AG04450 (cell line): ENCODE measurements at places on chromosomes 11 and 22.

DNA sequence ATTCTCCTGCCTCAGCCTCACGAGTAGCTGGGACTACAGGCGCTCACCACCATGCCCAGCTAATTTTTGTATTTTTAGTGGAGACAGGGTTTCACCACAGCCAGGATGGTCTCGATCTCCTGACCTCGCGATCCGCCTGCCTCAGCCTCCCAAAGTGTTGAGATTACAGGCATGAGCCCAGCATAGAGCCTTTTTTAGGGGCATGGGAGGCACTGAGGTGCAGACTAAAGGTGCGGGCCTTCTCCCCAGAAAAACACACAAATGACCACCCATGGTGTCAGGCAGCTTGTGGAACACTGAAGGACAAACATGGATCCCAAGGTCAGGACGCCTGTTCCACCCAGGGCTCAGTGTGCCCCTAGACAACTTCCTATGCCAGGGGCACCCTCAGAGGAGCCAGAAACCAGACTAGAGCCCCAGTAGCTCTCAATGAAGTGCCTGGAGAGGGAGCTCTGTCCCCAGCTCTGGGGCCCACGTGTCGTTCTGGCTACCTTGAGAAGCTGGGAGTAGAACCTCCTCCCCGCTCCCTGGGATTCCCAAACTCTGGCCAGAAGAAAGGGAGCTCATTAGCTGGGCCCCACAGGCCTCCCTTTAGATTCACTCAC is 21.2 kb upstream of the CD5 start:
- DNase-seq = no peak

DNA sequence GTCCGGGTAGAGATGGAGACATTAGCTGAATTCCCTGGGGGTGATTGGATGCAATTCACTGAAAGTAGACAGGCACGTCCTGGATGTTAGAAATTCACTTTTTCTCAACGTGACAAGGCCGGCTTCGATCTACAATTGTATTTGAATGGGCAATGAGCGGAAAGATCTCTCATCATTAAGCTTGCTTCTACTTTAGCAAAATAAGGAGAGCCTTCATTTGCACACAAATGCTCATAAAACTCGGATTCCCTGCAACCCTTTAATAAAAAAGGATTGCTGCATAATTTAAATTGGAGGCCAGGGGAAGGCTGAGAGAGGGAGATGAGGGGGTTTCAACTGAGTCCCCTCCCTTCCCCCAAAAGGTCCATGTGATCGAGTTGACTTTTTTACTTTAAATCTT is 10.6 kb upstream of the PAX6 start:
- no peak for DNase-seq

DNA sequence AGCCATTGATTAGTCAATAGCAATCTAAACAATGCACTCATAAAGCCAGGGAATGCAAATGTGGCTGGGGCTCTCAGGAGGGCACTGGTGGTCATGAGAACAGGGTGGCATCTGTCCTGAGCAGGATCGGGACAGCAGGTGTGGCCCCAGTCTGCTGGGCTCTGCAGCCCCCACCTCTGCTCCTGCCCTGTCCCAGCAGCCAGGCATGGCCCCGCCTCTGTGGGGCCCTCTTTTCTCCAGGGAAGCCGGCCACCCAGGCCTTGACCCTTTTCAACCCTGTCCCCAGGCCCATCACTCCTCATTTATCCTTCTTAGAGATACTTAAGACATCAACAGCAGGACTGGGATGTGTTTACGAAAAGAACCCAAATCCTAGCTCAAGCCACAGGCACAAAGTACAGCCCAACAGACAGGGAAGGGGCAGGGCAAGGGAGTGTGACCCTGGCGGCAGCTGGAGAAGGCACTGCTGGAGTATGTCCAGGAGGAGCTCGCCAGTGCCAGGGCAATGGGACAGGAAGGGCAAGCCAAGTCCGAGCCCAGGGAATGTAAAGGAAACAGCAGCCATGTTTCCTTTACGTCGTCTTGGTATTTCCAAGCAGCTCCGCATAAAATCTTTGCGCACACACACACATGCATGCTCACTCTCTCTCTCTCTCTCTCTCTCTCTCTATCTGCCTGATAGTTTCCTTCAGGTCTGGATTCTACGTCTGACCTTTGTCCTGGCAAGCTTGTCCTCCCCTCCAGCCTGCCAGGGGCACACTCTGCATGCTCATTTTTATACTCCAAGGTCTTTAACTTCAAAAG is 59.9 kb downstream of the DGCR2 start:
- DNase-seq = no peak

- no peak for DNase-seq
Observed at GRCh38 chr11:88105526-88105925, 69.7 kb downstream of the RAB38 start.

DNA sequence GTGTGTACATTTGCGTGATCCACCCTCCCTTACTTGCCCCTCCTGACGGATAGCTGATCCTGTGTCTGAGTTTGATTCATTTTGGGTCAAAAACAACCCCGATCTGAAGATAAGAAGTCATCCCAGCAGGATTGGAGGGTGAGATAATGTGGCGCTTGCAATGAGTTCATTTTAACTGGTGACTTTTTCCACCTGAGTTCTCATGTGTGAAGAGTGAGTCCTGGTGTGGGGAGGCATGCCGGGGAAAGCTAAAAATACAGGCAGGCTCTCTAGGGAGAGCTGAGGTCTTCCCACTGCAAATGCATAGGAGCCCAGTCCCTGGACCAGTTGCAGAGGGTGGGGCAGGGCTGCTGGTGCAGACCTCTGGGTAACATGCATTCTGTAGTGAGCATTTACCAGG is 35.7 kb upstream of the ELF5 start:
- no peak for DNase-seq

DNA sequence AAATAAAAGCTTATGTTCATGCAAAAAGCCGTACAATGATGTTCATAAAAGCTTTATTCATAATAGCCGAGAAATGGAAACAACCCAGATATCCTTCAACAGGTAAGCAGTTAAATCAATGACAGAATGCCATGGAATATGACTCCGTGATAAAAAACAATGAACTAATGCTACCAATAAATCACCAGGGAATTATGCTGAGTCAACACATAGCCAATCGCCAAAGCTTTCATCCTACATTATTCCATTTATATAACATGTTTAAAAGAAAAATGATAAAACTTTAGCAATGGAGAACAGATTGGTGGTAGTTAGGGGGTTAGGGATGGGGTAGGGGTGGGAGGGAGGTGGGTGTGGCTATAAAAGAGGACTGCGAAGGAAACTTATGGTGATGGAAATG is 356.4 kb downstream of the TENM4 start:
- no peak for DNase-seq

DNA sequence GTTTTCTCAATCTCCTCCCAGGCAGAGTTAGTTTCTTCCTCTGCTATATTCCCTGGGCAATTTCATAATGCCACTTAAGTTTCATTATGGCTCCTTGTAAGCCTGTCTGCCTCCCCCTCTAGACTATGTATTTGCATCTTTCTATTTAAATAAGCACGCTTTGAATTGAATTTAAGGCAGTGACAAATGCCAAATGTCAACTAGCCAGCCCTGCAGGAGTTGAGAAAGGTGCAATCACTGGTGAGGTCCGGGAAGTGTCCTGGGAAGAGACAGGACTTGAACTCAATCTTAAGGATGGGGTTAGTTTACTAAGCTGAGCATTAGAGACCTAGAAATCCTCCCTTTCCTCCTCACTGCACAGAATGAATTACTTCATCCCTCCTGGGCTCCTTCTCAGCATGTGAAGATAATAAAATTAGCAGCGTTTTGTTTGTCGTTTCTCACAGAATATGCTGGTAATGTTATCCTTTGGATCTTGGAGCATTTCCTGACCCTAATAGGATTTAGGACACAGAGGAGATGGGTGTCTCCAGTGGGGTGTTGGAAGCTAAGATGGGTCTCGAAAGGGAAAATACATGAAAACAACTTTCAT is 1.6 kb downstream of the TCP11L1 start:
- DNase-seq = no peak

- no peak for DNase-seq
Observed at GRCh38 chr22:19518635-19519034, 5.6 kb downstream of the CLDN5 start.

GRCh38 chr11:95778699-95779098 is 10.9 kb downstream of the FAM76B start:
- DNase-seq = no peak

DNA sequence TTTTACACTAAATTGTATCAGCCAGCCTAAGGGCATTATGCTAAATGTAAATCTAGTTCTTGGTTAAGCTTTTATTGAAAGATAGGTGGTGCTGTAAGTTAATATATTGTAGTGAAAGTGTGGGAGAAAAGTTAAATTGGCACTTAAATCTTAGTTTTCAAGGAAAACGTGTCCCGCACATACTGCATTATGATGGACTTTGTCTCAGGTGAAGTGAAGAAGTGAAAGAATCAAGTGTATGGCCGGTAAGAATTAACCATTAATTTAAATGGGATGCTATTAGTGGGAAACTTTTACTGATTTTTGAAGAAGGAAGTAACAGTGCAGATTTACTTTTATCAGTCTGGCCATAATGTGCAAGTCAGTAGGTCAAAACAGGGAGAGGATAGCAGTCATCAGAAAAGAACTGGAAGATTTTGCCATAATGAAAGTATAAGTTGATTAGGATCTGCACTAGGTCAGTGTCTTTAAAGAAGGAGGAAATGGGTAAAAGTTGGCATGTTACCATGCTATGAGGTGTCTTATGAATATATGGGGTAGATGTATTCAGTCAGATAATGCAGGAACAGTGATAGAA is 81.6 kb downstream of the PDHX start:
- DNase-seq = no peak
